ENCODE measurements at places on chromosomes 13 and 19. TPM values are rescaled to one million over a fixed set of nuclear protein-coding genes. Genes with fewer than 3 reads are reported as not detected.

- DNase-seq, result no peak
Measured at GRCh38 chr13:110133425-110134235, 173.3 kb downstream of the COL4A1 start.

DNA sequence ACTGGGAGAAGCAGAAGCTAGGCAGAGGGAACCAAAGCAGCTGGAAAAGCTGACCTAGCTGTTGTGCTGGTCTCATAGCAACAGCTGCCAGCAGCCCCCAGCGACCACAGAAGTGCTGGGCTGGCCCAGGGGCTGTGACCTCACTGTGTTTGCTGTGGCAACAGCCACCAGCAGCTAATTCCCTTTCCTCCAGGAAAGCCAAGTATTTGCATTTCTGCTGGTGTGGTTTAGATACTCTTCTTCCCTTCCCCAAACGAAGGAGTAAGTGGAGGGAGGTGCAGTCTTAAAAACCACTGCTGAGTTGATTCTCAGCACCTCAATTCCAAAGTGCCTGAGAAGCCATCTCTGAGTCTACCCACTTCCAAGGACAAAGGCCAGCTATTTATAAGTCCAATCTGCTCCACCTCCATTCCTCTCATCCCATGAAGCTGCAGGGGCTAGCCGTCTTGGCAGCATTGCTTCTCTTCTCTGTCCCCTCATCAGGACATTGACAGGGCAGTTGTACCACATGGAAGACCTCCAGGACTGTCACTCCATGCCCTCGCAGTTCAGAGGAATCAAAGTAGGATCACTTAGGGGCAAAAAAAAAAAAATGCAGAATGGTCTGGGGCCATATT is 11.5 kb upstream of the CCDC97 start:
- DNase-seq, result peak; percentile 77

DNA sequence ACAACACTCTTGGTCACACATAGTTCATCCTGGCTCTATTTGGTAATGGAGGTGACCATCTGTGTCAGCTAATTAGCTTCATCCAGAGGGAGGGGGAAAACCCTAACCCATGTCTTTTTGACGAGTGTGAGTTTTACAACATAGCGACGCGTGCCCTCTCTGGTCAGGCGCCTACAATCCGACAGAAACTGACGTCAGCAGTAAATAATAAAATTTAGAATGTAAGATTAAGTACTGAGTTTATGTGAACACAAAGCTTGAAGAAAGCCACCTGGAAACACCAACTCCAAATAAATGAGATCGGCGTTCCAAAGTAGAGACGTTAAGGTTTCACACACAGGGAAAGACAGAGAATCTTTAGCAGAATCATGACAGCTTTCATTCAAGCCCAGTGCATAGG is 1.8 kb upstream of the ZNF83 start:
- DNase-seq, result no peak

Gene IPO5
- 240 TPM for total RNA-seq

DNA sequence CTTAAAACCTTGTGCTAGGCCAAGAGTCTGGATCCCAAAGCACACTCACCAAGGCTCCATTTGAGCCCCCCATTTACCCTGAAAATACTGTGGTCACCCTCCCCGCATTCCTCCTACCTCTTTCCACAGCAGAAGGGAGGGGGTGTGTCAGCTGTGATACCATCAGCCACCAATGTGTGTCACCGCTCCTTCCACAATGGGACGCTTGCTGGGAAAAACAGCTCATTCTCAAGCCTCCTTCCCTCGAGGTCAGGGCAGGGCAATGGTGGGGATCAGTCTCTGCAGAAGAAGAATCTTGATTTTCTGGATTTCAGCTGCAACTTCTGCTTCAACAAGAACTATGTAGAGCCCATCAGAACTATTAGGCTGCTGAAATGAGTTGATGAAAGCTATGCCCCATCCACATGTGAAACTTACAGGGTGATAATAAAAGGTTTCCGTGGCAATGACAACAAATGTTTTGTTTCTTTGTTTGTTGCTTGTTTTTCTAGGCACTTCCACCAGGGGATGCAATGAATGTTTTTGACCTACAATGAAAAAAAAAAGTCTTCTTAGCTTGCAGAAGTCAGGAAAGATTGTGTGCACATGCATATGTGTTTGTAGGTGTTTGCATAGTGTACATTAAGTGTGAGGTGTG is 26.4 kb upstream of the ZNF507 start:
- no peak for DNase-seq

DNA sequence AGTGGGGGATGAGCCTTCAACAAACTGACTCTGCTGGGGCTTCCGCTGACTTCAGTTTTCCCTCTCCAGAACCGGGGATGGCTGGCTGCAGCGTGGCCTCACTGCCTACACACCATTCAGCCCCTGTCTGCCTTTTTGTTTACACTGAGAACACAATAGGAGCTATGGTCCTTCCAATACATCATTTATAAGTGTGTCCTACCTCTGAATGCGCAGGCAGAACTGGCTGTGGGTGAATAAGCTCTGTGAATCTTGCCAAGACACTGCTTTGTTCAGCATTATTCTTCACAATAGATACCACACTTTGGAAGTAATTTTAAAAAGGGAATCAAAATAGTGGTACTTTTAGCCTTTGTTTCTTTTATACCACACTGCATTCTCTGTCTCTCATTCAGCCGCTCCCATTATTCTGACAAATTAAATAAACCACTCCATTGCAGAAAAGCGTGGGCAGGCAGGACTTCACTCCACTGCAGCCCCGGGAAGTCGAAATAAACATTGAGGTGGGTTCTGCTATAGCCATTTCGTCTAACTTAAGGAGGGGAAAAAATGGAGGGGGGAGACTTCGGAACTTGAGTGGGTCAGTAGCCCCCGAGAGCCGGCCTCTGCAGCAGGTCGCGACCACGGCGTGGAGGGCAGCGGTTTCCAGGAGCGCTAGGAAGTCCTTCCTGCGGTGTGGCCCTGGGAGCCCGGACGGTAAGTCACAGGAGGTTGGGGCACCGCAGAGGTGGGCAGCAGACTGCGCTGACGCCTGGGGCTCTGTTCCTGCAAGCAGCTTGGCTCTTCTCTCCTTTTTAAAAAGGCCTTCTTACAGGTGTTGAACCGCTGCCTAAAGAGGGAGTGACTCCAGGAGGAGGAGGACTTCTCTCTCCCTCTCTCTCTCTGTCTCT is 94.8 kb upstream of the SOX1 start:
- no peak for DNase-seq

- no peak for DNase-seq
Measured at GRCh38 chr13:21010621-21011020, 50.8 kb downstream of the LATS2 start.

Gene PAK4
- total RNA-seq, result 2.8 TPM
